Sciatic nerve (tissue), 2 donors: ENCODE measurements at places on chromosomes 11 and 22. TPM values are rescaled to one million over a fixed set of nuclear protein-coding genes. Genes with fewer than 3 reads are reported as not detected.

GRCh38 chr22:29700900-29701154 is 19.0 kb upstream of the CABP7 start:
- DNase-seq = no peak

DNA sequence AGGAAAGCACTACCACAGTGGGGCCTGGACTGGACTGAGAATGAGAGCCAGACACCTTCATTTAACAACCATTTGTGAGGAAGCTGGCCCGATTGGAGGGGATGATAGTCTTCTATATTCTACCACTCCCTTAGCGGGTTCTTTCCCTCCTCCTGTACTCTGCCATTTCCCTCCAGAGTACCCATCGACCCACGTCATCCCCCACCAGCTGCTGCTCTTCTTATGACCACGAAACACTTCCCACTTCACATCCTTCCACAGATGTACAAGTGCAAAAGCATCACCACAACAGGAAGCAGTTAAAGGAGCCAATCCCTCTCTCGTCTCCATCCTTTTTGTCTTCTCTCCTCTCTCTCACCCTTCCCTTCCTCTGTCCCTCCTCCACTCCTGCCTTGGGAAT is 18.0 kb upstream of the UBASH3B start:
- no peak for DNase-seq

- peak; percentile 23 for DNase-seq
Measured at GRCh38 chr22:19634226-19634975, 79.9 kb upstream of the SEPTIN5 start.

- DNase-seq = no peak
Measured at GRCh38 chr11:45178890-45179671, 32.6 kb downstream of the PRDM11 start.

GRCh38 chr11:67256477-67257135 is 9.7 kb upstream of the GRK2 start:
- peak; percentile 33 for DNase-seq

- DNase-seq = no peak
Measured at GRCh38 chr11:9230296-9230695, 34.9 kb downstream of the DENND5A start.

DNA sequence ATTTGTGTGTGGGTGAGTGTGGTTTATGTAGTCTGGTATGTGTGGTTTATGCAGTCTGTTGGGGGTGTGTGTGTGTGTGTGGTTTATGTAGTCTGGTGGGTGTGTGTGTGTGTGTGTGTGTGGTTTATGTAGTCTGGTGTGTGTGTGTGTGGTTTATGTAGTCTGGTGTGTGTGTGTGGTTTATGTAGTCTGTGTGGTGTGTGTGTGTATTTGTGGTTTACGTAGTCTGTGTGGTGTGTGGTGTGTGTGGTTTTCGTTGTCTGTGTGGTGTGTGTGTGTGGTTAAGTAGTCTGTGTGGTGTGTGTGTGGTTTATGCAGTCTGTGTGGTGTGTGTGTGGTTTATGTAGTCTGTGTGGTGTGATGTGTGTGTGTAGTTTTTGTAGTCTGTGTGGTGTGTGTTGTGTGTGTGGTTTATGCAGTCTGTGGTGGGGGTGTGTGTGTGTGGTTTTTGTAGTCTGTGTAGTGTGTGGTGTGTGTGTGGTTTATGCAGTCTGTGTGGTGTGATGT is 26.2 kb upstream of the PARVG start:
- DNase-seq = no peak

The ARHGAP8 gene
- 17.3 TPM for total RNA-seq

The PATE1 gene
- total RNA-seq = not detected

The FGF19 gene
- total RNA-seq = not detected
